ENCODE measurements at places on chromosomes 7 and 10.
A peak's percentile ranks its signal among the peaks of the same experiment; 100 is the strongest.

GRCh38 chr10:43903451-43903850, 254.8 kb upstream of the ZNF32 start:
- DNase-seq, result no peak

- DNase-seq, result no peak
Measured at GRCh38 chr7:155893664-155894063, 81.4 kb upstream of the SHH start.

DNA sequence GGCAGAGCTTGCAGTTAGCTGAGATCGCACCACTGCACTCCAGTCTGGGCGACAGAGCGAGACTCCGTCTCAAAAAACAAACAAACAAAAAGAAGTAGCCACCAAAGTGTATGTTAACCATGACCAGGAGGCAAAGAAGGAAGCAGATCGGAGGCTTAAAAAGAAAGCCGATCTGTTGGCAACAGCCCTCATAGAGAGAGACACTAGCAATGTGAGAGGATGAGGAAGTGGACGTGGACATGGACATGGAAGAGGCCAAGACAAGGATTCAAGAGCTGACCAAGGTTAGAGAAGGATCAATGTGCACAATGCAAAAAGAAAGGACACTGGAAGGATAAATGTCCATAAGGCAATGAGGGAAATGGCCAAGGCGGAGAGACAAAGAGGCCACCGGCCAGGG, 14.9 kb upstream of the ADCK2 start:
- DNase-seq, result no peak

DNA sequence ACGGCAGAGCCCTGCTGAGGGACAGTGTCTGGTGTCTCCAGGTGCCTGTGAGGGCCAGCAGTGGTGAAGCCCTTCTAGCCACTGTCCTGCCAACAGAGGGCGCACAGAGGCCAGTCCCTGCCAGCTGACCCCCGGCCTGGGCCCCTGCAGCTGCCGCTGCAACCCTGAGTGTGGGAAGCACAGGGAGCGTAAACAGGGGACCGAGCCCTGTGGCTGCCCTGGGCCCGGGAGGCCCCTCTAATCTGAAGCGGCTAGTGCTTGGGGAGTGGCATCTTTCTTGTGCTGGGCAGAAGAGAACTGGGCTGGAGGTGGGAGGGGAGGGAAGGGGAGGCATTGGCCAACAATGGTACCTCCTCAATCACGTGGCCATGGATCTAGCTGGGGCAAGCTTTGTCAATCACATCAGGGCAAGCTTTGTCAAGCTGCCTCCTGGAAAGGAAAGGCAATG, 34.6 kb downstream of the TRIM8 start:
- DNase-seq, result peak; percentile 85

DNA sequence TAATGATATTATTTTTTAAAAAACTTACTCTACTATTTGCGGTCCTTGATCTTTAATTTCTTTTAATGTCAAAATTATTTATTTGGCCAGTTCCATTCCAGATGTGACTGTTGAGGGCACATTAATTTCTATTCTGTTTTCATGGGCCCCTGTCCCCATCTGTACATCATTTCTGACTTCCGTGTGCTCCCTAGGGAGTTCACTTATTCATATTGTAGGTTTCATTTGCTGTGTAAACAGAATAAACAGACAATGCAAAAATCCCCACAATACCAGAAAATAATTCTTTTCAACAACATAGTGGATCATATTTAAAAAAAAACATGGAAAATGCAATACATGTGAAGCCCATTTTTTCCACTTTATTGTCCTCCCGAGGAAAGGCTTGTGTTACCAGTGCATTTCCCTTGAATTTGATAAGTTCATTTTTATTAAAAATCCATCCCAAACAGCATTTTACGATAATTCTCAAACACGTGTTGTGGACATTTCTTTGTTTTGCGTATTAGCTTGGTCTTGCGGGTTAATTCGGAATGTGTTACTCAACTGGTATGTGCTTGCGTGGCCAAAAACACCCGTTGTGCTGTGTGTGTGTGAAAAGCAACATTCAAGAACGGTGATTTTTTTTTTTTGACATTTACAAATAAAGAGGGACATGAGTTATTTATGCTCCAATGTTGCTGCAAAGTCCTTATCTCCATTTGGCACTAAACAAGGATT, 138.4 kb downstream of the MGMT start:
- DNase-seq, result no peak

GRCh38 chr10:95693071-95693667, 558 bp downstream of the TCTN3 start:
- peak; percentile 17 for DNase-seq

- no peak for DNase-seq
Measured at GRCh38 chr10:17782921-17783665, 26.1 kb upstream of the MRC1 start.

DNA sequence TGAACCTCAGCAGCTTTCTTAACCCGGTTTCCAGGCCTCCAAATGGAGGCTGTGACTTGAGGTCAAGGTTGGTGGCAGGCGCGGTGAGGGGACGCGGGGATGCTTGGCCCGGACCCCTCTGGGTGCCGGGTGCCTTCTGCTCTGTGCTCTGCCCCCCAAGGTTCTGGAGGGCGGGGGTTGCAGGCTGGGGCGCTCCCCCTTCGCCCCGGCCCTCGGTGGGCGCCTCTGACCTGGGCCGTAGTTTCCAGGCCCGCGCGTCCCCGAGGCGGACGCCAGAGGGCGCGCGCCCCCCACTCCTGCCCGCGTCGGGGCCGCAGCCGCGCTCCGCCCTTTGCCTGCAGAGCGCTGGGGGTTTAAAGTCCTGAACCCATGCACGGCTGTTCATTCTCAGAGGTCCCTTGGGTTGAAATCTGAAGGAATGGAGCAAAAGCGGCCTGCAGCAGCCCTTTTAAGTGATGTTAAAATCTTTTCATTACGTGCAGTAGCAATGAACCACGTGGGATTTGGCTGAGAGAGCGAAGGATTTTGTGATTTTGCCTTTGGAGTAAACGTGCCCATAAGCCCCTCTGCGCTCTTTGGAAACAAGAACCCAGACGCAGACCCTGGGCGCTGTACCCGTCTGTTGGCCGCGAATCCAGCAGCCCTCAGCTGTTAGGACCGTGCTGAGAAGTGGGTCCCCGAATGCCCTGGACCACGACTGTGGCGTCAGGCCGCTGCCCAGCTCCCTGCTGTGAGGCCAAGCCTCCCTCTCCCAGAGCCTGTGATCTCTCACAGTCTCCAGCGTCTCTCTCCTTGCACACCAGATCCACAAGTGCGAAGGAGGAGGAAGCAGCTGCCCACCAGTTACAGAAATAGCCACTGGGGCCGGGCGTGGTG, 135.0 kb downstream of the ACTR3B start:
- peak; percentile 95 for DNase-seq

Measured in HEK293T (cell line).